NCI-H1417 (cell line): ENCODE measurements at places on chromosomes 12 and 14.

DNA sequence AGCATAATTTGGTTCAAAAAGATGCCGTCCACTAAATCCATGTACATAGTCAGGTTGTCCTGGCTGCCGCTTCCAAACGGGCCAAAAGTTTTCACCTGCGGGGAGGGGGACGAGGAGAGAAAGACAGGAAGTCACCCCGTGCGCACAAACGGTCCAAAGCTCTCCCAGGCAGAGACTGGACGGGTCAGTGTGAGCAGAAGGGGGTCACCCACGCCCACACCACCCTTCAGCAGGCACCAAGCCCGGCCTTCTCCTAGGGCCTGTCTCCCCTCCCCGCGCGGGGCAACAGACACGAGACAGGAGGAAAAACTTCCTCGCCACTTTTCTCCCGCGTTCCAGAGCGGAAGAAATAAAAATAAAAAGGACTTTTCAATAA lies 888 bp downstream of the CCDC88C start:
- DNase-seq: no peak

- no peak for DNase-seq
Measured at GRCh38 chr12:123690191-123690840, 19.4 kb downstream of the TCTN2 start.

GRCh38 chr14:76307786-76308780 lies 67.9 kb upstream of the ESRRB start:
- DNase-seq: no peak

- DNase-seq: no peak
Measured at GRCh38 chr14:102501751-102502315, 7.7 kb downstream of the ANKRD9 start.

- no peak for DNase-seq
Measured at GRCh38 chr12:96434107-96434506, 33.9 kb upstream of the CDK17 start.

DNA sequence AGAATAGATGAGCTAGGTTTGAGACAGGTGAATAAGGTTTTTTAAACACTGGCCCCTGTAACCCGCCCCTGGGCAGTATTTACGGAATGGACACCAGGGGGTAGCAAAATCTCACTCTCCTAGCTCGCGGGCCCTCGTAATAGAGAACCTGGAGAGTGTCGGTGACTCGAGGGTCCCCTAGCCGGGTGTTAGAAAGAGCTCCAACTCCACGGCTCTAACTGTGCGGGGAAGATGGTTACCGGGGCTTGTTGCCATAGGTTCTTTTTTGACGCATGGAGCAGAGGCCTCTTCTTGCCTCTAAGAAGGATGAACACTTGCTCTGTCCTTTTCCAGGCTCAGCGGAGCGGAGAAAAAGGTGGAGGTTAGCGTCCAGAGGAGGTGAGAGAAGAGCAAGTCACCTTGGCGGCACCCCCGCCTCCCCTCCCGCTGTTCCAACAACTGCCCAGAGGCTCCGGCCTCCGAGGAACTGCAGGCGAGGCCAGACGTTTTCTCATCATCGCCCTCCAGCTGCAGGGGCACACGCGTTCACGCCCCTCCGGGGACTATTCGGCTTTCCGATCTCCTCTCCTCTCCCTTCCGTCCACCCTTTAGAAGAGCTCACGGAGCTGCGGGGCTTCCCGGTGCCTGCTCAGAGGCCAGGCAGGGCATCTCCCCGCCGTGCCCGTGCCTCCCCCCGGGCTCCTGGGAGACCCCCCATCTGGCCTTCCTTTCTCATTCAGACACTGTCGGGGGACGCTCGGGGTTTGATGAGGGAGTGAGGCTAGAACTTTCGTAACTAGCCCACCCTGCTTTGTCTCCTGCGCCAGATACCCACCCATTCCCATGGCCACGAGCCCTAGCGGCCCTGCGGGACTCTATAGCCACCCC lies 1.4 kb upstream of the ARHGEF40 start:
- DNase-seq: peak; percentile 90

DNA sequence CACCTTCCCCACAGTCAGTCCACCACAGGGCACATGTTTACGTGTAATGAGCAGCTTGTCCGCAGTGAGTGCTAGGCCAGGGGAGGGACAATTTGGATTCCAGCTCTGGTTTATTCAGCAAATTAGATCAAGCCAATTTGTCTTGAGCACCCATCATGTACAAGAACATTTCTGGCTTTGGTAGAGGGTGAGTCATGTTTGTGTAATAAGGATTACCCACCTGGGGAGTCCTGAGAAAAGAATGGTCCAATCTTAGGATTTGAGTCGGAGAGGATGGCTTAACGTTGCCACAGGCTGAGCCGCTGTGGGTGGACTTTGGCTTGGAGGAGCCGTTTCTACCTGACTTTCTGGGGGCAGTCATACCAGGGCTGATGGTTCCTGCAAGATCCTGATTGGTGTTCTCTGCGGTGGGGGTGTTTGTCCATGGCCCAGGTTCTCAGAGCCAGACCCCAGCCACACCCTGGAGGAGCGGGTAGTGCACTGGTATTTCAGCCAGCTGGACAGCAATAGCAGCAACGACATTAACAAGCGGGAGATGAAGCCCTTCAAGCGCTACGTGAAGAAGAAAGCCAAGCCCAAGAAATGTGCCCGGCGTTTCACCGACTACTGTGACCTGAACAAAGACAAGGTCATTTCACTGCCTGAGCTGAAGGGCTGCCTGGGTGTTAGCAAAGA lies 143.7 kb downstream of the SMOC1 start:
- DNase-seq: no peak
